ENCODE measurements at places on chromosomes 6 and 20. TPM values are rescaled to one million over a fixed set of nuclear protein-coding genes. Genes with fewer than 3 reads are reported as not detected.

The EYA2 gene
- not detected for total RNA-seq

The PLA2G7 gene
- 6.4 TPM for total RNA-seq

The PI3 gene
- total RNA-seq = 10.8 TPM

The MGME1 gene
- 30.6 TPM for total RNA-seq

The CCM2L gene
- not detected for total RNA-seq

The SLC35B2 gene
- 77.0 TPM for total RNA-seq

The KCNK17 gene
- total RNA-seq = not detected

The EPB41L1 gene
- total RNA-seq = 2.0 TPM

The CD24 gene
- 251 TPM for total RNA-seq

The ZC3H12D gene
- 0.10 TPM for total RNA-seq

The BPIFB2 gene
- not detected for total RNA-seq

The GGTLC1 gene
- total RNA-seq = not detected

The FAM209B gene
- 0.71 TPM for total RNA-seq

The CST5 gene
- not detected for total RNA-seq

The OR2J3 gene
- total RNA-seq = not detected

The CST4 gene
- not detected for total RNA-seq

The FHL5 gene
- total RNA-seq = not detected

The NHLRC1 gene
- 2.1 TPM for total RNA-seq

The BPI gene
- total RNA-seq = not detected

The HLA-DPA1 gene
- not detected for total RNA-seq

Data from foreskin keratinocyte (primary cell).